Type B pancreatic cell (in vitro differentiated cells): ENCODE measurements at places on chromosomes 1 and 21.

- no peak for DNase-seq
Measured at GRCh38 chr1:9321480-9321849, 28.8 kb downstream of the SPSB1 start.

DNA sequence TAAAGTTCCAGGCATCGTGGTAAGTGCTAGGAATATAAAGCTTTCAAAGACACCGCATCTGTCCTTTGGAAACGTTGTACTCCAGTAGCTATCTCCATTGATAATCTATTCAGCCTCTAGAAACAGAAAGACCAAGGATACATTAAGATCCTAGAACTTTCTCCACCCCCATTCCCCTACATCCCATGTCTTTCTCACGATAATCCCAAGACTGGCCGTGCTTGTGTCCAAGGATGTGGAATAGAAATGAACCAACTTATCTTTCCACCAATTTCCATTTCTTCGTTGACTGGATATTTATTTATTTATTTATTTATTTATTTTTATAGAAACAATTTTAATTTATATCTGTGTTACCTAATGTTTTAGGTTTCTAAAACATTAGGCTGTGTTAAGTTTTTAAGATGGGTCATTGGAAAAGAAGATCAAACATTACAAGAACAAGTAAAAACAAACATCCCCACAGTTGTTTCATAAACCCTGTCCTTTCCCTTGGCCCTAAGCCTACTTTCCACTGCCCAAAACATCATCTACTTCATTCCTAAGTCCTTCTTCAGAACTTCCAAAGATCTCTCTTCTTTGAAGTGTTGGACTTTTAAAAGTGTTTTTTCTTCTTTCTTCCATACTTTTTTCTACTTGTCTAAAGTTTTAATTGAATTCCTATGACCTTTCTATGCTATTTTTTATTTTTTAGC lies 39.7 kb downstream of the LRRC8C start:
- no peak for DNase-seq

- no peak for DNase-seq
Measured at GRCh38 chr1:204263254-204263910, 49.6 kb upstream of the GOLT1A start.

DNA sequence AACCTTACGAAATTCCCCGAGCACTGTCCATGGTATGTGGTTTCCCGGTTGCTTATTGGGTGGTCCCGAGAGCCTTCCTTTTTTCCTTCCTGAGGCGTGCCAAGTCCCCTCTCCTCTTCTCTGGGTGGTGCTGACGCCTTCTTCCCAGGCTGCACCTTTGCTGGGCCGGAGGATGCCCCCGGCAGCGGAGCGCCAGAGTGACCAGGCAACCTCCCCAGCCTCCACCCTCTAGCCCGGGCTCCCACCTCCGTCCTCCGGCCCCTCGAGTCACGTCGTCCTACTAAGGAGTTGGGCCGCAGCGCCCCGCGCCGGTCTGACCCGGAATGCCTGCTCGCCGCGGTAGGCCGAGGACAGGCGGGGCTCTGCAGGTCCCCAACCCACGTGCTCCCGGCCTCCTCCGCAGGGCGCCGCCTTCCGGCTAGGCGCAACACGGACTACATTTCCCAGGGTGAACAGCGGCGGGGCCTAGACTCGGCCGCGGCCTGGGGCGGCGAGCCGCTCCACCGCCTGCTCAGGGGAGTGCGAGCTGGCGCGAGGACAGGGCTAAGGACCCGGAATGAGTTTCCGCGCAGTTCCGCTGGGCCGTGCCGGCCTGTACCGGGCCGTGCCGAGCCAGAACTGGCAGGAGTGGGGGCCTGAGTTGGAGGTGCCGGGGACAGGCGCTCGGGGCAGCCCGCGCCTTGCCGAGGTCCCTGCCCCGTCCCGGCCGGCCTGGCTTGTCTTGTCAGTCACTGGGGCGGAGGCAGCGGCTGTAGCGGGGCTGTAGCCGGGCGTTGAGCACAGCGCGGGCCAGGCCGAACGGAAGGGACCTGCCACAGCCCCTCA lies at the start of gene IPO13:
Gene IPO13, plus strand, starts transcription at position 715 of the 825 bp plus-strand sequence. CDS start 651 bp downstream, outside the sequence.
- peak; percentile 97 for DNase-seq

- no peak for DNase-seq
Measured at GRCh38 chr1:24327891-24328290, 8.7 kb downstream of the GRHL3 start.

- no peak for DNase-seq
Measured at GRCh38 chr1:165807613-165808012, 19.8 kb upstream of the UCK2 start.

- DNase-seq: no peak
Measured at GRCh38 chr1:32929366-32929765, 28.2 kb upstream of the TMEM54 start.

DNA sequence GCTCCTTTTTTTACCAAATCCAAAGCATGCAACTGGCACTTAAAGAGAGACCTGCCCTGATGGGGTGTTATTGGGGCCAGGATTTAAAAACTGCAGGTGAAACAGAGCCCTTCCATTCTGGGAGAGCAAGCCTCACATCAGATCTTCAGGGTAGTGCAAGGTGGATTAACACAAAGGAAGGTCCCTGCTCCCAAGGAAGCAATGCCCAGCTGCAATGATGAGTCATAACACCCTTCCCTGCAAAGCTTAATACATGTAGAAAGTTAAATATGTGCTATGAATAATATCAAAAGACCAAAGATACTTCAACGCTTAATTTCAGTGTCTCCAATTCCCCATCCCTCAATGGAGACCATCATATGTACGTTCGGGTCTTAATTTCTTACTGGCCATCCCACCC lies 508.0 kb downstream of the OMA1 start:
- DNase-seq: no peak

DNA sequence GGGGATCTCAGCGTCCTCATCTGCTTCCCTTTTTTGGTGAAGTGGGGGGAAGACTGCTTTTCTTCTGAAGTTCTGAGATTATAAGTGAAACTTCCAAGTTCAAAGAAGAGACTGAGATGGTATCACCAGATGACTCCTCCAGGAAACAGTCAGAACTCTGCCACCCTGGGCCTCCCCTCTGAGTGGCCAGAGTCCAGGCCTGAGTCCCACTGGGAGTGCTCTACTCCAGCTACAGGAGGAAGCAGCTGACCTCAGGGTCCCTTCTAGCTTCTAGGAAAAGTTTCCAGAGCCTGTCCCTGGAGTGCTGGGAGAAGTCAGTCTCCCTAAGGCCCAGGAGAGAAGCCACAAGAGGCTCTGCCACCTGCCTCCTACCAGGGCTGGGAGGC lies 104.7 kb downstream of the CASZ1 start:
- DNase-seq: no peak

- DNase-seq: no peak
Measured at GRCh38 chr1:114627107-114627506, 42.7 kb downstream of the DENND2C start.

DNA sequence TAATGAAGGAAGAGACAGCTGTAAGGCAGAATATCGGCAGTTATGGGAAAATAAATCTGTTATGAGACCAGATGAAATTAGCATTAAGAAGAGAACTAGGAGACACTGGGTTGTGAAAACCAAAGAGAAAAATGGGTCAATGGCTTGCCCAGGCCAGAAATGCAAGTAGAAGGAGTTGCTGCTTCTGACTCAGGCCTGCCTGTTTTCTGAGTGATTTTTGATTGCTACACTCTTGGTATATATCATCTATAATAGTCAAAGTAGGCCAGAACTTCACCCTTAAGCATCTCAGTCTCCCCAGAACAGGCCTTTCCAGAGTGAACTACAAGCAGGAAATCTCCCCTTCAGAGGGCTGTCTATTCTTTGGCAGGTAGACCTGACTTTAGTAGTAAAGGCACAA lies 107.0 kb downstream of the NRIP1 start:
- DNase-seq: no peak
